Lower lobe of right lung (tissue), 2 donors: ENCODE measurements at places on chromosomes 16 and 17.

DNA sequence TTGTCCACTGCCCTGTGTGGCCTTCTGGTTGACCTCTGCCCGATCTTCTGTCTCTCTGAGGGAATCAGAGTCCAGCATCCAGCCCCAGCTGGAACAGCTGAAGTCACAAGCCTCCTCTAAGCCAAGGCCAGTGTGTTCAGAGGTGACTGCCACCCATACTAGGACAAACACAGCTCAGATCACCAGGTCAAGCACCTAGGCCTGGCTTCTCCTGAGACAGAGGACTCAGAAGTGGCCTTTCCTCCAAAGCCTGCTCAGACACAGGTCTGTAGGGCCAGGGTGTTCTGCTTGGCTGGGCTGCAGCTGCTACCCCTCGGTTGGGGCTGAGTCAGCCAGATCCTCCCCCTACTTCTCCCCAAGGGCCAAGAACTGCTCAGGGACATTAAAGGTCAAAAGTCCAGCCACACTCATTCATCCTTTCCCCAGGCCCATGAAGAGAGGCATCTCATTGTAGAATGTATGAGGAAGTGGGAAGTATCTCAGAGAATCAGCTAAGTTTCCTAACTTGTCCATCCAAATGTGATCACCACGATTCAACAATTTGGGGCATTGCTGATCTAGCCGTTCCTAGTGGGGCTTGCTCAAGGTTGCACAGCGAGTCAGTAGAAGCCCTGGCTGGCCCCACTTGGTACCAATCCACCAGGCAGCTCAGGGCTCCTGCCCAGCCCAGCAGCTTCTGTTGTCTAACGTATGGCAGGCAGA lies 7.6 kb downstream of the SLC46A1 start:
- H3K27me3 ChIP-seq, result no peaks in the 10 kb centered on the region
- H3K4me1 ChIP-seq, result peaks cover 5% of the 10 kb centered on the region
- H3K4me3 ChIP-seq, result no peak overlapping the region
- no peak overlapping the region for H3K27ac ChIP-seq
- DNase-seq, result no peak
- peaks cover 92% of the 10 kb centered on the region for H3K36me3 ChIP-seq

GRCh38 chr16:71373073-71373472 lies 14.6 kb downstream of the CALB2 start:
- H3K4me1 ChIP-seq, result no peaks in the 10 kb centered on the region
- H3K4me3 ChIP-seq, result no peak overlapping the region
- no peak overlapping the region for H3K27ac ChIP-seq
- peaks cover 3% of the 10 kb centered on the region for H3K27me3 ChIP-seq

DNA sequence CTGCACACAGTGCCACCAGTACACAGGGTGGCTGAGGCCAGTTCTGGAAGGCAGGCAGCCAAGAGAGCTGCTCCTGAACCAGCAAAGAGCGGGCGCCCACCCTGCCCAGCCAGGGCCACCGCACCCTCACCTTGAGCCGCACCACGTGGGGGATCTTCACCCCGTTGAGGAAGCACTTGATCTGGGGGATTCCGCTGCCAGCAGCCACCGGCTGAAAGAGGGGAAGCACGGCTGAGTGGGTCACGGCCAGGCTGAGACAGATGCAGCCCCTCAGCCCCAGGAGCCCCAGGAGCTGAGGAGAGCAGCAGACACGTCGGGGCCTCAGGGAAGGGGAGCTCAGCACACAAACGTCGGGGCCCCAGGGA lies 14.6 kb upstream of the CCDC154 start:
- no peak overlapping the region for H3K4me3 ChIP-seq
- no peaks in the 10 kb centered on the region for H3K4me1 ChIP-seq
- H3K27ac ChIP-seq, result no peak overlapping the region
- DNase-seq, result no peak
- peaks cover 84% of the 10 kb centered on the region for H3K36me3 ChIP-seq
- H3K27me3 ChIP-seq, result no peaks in the 10 kb centered on the region

DNA sequence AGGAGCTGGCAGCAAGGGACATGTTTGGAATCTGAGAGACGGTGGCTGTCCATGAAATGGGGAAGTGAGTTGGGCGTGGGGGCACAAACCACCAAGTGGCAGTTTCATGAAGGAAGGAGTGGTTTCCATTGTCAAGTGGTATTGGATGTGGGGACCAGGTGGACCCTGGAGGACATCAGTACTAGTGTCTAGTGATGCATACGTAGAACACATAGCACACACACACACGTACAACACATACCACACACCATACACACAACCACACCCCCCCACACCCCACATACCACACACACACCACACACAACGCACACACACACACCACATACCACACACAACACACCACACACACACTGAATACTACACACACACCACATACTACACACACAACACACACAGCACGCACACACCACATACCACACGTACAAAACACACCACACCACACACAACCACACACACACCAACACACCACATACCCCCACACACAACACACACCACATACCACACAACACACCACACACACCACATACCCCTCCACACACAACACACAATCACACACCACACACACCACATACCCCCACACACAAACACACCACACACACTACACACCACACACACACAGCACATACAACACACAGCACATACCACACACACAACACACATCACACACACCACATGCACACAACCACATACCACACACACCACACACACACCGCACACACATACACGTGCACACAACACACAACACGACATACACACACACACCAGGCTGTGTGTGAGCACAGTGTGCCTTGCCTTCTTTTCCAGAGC lies 41.1 kb upstream of the GSE1 start:
- DNase-seq, result peak; percentile 75
- H3K4me3 ChIP-seq, result no peak overlapping the region
- H3K4me1 ChIP-seq, result peaks cover 95% of the 10 kb centered on the region
- H3K27me3 ChIP-seq, result no peaks in the 10 kb centered on the region
- H3K36me3 ChIP-seq, result no peaks in the 10 kb centered on the region
- H3K27ac ChIP-seq, result peak overlapping the region; percentile 74

DNA sequence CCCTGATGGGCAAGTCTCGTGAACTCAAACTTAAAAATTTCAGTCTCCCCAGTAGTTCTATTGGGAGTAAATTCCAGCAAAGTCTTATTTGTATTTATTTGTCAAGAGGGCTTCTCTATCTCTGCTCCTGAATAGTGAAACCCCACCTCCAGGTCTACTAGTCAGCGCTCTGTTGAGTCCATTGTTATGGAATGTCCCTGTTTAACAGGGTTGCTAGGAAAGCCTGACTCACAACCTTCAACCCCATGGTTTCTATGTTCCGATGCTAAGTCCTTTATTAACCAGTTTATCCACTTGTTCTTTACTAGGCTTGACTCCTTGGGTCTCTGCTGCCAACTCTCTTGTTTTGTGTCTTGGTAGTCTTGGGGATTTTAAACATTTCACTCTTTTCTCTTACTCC lies 250.7 kb upstream of the MYOCD start:
- H3K4me1 ChIP-seq, result no peaks in the 10 kb centered on the region
- no peaks in the 10 kb centered on the region for H3K36me3 ChIP-seq
- no peak for DNase-seq

DNA sequence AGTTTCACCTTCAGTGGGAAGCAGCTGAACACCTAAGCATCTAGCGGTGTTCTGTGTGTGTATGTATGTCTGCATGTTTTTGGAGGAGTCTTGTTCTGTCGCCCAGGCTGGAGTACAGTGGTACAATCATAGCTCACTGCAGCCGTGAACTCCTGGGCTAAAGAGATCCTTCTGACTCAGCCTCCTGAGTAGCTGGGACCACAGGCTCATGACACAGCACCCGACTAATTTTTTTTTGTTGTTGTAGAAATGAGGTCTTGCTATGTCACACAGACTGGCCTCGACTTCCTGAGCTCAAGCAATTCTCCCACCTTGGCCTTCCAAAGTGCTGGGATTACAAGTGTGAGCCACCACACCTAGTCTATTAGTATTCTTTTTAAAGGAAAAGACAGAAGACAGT lies 30.2 kb upstream of the FAAP100 start:
- peaks cover 93% of the 10 kb centered on the region for H3K36me3 ChIP-seq
- no peaks in the 10 kb centered on the region for H3K27me3 ChIP-seq
- no peak for DNase-seq
- peaks cover 5% of the 10 kb centered on the region for H3K4me1 ChIP-seq

DNA sequence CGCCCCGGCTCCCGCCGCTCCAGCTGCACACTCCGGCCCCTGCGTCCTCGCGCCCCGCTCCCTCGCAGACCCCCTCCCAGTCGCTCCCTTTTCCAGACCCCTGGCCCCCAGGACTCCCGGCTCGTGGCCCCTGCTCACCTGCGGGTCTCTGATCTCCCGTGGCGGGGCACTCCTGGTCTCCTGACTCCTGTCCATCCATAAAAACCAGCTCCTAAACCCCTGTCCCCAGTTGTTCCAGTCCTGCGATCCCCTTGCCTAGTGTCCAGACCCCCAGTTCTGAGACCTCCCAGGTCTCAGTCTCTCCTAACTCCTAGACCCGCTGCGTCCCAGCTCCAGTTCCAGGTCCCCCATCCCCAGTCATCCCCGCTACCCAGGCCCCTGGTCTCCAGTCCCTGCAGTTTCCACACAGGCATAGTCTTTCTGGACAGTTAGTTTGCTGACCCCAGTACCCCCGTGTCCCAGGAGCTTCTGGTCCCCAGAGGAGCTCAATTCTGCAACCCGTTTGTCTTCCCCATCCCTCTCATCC lies 379 bp downstream of the SNX29 start:
- peak overlapping the region; percentile 93 for H3K4me3 ChIP-seq
- H3K27me3 ChIP-seq, result no peaks in the 10 kb centered on the region
- H3K27ac ChIP-seq, result peak overlapping the region; percentile 83
- peaks cover 23% of the 10 kb centered on the region for H3K4me1 ChIP-seq
- H3K36me3 ChIP-seq, result no peaks in the 10 kb centered on the region

GRCh38 chr17:32894245-32894644 lies 17.3 kb upstream of the MYO1D start:
- no peak overlapping the region for H3K27ac ChIP-seq
- no peaks in the 10 kb centered on the region for H3K36me3 ChIP-seq
- no peaks in the 10 kb centered on the region for H3K4me1 ChIP-seq
- H3K27me3 ChIP-seq, result no peaks in the 10 kb centered on the region
- no peak for DNase-seq

GRCh38 chr17:82458885-82459424 lies 414 bp downstream of the NARF start:
- H3K4me3 ChIP-seq, result peak overlapping the region; percentile 96
- H3K27me3 ChIP-seq, result no peaks in the 10 kb centered on the region
- no peak for DNase-seq
- H3K4me1 ChIP-seq, result peaks cover 33% of the 10 kb centered on the region
- H3K27ac ChIP-seq, result peak overlapping the region; percentile 100

DNA sequence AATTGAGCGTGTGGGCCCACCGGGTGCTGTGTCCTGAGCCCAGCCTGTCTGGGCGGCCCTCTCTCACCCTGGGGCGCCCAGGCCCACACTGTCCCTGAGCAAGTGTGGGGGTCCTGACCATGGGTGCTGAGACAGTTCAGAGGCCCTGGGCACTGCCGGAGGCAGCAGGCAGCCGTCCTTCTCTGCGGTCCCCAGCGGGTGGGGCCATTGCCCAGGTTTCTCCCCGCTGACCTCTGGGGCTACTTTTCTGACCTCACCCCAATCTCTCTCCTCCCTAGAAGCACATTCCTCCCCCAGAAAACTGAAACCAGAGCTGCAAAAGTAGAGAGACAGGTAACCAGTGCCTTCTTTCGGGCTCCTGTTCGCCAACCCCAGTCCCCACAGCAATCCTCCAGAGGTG lies 36.0 kb upstream of the PVALEF start:
- no peak for DNase-seq
- no peak overlapping the region for H3K4me3 ChIP-seq
- no peak overlapping the region for H3K27ac ChIP-seq
- H3K4me1 ChIP-seq, result peaks cover 10% of the 10 kb centered on the region
- peaks cover 10% of the 10 kb centered on the region for H3K36me3 ChIP-seq

- no peak overlapping the region for H3K4me3 ChIP-seq
- peaks cover 5% of the 10 kb centered on the region for H3K27me3 ChIP-seq
- no peak for DNase-seq
- peaks cover 2% of the 10 kb centered on the region for H3K4me1 ChIP-seq
- H3K27ac ChIP-seq, result no peak overlapping the region
These were observed 245.9 kb upstream of the RPL38 start for GRCh38 chr17:73957564-73957963.

GRCh38 chr16:50879873-50880695 lies 138.2 kb downstream of the CYLD start:
- no peak overlapping the region for H3K27ac ChIP-seq
- no peak for DNase-seq
- no peak overlapping the region for H3K4me3 ChIP-seq
- no peaks in the 10 kb centered on the region for H3K36me3 ChIP-seq
- no peaks in the 10 kb centered on the region for H3K27me3 ChIP-seq

DNA sequence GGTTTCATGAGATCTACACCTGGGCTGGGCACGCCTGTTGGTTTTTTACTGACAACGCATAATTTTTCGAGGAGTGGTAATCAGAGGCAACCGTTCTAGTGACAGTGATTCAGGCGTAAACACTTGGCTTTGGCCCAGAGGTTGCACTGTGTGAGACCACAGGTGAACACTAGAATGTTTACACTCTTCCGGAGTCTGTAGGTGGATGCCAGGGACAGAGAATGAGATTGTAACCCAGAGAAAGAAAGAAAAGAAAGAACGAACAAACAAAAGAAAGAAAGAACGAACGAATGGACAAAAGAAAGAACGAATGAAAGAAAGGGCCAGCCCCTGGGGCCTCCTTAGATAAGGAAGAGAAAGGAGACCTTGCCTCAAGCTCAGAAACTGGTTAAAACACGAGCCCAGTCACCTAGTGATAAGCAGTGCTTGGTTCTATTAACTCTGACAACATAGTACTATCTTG lies 113.2 kb downstream of the PRKCB start:
- H3K4me1 ChIP-seq, result peaks cover 14% of the 10 kb centered on the region
- no peak for DNase-seq
- H3K4me3 ChIP-seq, result no peak overlapping the region
- H3K27me3 ChIP-seq, result no peaks in the 10 kb centered on the region
- no peaks in the 10 kb centered on the region for H3K36me3 ChIP-seq

DNA sequence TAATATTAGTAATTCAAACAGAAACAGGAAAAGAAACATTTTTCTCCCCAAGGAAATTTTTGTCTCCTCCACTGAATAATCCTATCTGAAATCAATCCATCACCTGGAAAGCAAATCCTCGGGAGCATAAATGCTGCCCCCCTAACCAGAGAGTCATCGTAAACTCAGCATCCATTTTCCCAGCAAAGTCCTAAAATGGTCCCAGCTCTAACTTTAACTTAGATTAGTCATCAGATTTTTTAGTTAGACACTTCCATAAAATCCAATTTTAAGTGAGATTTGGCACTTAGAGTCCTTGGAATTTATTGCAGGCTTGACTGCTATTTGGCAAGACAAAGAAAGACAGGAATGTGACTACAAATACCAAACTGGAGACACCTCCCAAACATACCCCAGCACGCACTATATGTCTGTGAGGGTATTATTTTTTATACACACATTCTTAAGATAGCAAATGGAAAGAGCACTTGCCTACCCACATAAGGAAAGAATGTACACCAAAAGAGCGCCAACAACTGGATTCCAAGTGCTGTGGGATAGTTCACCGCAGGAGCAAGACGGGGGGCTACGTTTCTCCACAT lies 15.4 kb downstream of the SCO1 start:
- DNase-seq, result no peak
- no peaks in the 10 kb centered on the region for H3K27me3 ChIP-seq
- H3K4me3 ChIP-seq, result no peak overlapping the region
- H3K4me1 ChIP-seq, result no peaks in the 10 kb centered on the region
